ENCODE measurements at places on chromosomes 7 and 10.

- no peak for DNase-seq
Measured at GRCh38 chr7:129866251-129866650, 86.5 kb downstream of the UBE2H start.

GRCh38 chr10:97598407-97599271 is 9.1 kb downstream of the C10orf62 start:
- DNase-seq, result no peak

- no peak for DNase-seq
Measured at GRCh38 chr10:24446739-24447138, 237.8 kb downstream of the KIAA1217 start.

- no peak for DNase-seq
Measured at GRCh38 chr10:98405422-98405821, 9.6 kb downstream of the PYROXD2 start.

DNA sequence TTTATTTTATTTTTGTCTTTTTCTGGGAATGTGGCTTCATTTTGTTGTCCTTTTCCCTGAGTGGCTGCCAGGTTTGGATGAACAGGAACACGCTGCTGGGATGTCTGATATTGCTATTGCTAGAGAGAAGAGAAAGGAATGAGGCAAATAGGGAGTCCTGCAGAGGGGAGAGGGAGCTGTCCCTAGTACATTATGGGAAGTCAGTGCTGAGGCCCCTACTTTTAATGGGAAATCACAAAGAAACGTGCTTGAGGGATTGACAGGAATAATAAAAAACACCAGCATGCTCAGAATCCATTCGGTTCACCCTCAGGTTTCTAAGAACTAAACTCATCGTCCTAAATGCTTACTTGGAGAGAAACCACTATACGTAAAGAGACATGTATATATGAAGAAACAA is 306.6 kb downstream of the PLXNA4 start:
- no peak for DNase-seq

DNA sequence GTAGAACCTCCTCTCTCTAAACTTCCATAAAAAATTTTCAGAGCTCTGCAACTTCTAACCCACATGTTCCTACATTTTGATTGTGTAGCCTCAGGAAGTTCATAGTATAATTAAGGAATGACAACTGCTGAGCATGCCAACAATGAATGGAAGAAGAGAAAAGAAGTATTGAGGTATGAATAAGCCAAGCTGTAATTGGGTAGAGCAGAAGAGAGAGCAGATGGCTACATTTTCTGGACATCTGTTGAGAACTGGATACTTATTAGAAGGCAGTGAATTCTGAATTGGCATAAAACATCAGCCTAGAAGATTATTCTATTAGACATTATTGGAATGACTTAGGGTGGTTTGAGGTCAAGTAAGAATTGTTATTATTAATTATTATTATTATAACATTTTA is 728.3 kb upstream of the PHF14 start:
- DNase-seq, result no peak

GRCh38 chr10:128326851-128327250 is 200.6 kb upstream of the MKI67 start:
- no peak for DNase-seq

- DNase-seq, result no peak
Measured at GRCh38 chr10:53607691-53608090, 835.1 kb upstream of the MBL2 start.

DNA sequence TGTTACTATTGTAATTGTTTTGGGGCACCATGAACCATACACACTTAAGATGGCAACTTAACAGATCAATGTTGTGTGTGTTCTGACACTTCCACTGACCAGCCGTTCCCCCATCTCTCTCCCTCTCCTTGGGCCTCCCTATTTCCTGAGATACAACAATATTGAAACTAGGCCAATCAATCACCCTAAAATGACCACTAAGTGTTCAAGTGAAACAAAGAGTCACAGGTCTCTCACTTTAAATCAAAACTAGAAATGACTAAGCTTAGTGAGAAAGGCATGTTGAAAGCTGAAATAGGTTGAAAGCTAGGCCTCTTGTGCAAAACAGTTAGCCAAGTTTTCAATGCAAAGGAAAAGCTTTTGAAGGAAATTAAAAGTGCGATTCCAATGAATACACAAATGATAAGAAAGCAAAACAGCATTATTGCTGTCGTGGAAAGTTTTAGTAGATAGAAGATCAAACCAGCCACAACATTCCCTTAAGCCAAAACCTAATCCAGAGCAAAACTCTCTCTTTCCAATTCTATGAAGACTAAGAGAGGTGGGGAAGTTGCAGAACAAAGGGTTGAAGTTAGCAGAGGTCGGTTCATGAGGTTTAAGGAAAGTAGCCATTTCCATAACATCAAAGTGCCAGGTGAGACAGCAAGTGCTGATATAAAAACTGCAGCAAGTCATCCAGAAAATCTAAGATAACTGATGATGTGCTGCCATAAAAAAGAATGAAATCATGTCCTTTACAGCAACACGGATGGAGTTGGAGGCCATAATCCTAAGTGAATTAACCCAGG is 90.6 kb downstream of the MTPN start:
- DNase-seq, result no peak

GRCh38 chr7:38822549-38822948 is 86.4 kb downstream of the VPS41 start:
- no peak for DNase-seq

DNA sequence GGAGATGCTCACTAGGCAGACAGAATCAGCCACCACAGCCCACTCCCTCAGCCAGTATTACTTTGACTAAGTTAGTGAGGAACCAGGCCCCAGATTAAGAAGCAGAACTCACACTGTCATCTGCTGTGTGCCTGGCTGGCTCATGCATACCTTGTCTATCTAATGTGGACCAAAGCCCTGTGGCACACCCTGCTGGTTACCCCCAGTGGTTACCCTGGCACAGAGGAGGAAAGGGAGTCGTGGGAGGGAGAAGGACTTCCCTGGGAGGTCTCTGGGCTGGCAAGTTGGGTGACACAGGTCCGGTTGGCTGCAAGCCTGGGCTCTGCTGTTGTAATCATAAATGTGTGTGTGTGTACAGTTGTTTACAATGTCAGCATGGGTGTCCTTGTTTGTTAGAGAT is 7.5 kb upstream of the SH2D4B start:
- peak; percentile 28 for DNase-seq

GRCh38 chr7:19747740-19748339 is 25.6 kb downstream of the TMEM196 start:
- no peak for DNase-seq

- DNase-seq, result no peak
Measured at GRCh38 chr7:94295850-94296249, 98.8 kb upstream of the COL1A2 start.

DNA sequence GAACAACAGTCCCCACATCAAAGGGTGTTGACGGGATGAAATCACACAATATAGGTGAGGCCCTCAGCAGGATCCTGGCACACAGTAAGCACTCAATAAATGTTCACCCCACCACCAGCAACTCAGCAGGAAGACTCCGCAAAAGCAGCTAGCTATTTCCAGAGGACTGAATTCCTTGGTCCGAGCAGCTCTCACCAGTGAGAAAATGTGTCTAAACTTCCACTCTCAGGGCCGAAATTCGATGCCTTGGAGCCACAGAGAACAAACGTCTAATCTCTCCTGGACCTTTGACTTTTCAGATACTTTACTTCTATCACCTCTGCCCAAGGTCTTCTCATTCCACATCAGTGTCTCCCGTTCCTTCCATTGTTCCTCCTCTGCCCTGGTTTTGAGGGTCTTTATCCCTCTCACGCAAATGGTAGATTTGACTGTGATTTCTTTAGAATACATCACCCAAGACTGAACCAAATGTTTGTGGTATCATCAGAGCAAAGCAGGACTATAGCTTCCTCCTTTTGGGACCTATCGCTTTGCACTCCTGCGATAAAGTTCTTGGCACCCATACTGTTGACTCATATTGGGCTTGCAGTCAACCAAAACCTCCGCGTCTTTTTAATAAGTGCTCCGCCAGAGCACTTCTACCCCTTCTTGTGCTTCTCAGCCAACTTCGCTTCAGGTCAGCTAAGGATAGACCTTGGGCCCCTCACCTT is 903 bp upstream of the NT5C2 start:
- no peak for DNase-seq

DNA sequence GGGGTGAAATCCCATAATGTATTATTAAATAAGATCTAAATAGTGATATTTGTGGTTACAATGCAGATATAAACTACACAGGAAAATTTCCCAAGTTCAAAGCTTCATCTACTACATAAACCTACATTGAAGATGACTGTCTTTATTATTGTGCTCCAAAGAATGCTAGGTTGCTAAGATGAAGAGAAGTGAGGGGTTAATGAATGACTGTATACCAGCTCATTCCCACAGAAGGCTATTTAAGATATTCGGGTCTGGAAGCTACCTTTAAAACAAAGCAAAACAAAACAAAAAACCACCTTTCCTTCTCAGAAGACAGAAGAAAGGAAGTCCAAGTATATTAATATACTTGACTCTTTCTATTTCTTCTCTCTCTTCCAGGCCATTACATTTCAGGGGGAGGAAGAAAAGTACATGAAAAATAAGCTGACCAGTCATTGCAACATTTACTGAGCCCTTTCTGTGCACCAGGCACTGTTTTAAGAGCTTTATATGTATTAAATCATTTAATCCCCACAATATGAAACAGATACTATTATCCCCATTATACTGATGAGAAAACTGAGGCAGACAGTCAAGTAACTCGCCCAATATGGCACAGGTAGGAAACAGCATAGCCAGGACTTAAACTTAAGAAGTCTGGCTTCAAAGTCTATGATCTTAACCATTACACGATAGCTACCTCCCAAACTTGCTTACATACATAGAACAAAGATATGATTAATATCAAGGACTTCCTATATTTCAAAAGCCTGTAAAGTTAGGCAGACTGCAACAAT is 48.1 kb downstream of the TNPO3 start:
- no peak for DNase-seq

DNA sequence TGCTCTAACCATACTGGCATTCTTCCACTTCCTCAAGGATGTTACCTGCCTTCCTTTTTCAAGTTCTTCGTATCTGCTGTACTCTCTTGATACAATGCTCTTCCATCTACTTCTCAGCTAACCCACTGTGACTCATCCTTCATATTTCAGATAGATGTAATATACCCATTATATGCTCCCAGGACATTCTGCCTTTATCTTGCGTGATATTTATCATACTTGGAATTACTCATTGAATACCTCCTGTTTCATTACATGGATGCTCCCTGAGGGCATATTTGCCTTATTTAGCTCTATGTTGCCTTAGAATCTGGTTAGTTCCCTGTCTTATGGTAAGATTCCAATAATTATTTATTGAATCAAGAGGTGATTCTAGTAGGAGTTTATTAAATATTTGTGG is 706.4 kb downstream of the SORCS3 start:
- DNase-seq, result no peak

GRCh38 chr7:2821842-2822507 is 22.1 kb downstream of the GNA12 start:
- DNase-seq, result no peak

DNA sequence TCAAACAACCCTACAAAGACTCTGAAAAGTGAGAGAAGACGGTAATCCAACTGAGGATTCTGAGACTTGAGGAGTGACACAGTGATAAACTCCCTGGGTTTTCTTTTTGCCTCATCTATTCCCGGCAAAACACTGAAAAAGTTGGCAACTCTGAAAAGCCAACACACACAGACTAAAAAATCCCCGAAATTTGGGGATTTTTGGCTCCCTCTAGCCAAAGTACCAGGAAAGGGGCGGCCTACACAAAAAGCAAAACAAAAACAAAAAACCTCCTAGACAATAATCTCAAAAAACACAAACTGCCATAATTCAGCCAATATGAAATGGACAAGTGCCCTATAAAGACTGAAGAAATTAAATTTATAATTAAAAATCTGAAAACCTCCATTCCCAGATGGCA is 161.4 kb downstream of the ATE1 start:
- DNase-seq, result no peak

- DNase-seq, result no peak
Measured at GRCh38 chr10:18777258-18777657, 118.0 kb downstream of the ARL5B start.

- no peak for DNase-seq
Measured at GRCh38 chr10:126459878-126460481, 71.7 kb upstream of the ADAM12 start.

- no peak for DNase-seq
Measured at GRCh38 chr7:102395592-102395872, 631 bp upstream of the PRKRIP1 start.

Data from stimulated activated effector memory CD8-positive, alpha-beta T cell treated with anti-CD3 and anti-CD28 coated beads, Interleukin-12 subunit alpha, Interleukin-12 subunit beta, amount 100 ng/mL, for 72 hours (primary cell).